SK-N-SH (cell line): ENCODE measurements at places on chromosomes 2 and 18.

DNA sequence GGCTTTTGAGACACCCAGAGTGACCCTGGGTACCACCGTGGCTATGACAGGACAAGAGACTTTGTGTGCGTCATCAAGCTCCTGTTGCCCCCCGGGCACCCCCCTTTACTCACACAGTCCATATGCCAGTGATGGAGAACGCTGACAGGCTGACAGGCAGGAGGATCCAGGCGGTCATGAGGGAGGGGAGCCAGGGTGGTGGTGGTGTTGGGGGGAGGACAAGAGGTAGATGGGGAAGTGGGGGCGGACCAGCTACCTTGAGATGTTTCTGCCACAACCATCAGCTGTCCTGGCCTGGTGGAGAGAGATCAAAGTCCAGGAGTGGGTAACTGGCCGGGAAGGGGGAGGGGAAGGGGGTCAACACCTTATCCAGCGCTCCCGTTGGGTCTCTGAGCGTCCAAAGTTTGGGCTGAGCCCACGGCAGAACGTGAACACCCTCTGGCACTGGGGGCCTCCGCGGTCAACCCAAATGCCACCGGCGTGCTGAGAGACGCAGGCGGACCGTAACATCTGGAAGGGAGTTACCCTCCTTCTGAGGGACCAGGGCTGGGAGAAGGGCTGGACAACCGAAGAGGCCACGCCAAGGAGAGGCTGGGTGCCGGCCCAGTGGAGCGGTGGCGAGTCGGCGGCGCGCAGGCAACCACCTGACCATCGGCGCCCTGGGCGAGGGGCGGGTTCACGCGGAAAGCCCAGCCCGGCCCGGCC lies 575 bp downstream of the TMEM150A start:
- peak; percentile 45 for DNase-seq

GRCh38 chr2:41031282-41031681 lies 579.4 kb upstream of the SLC8A1 start:
- DNase-seq: no peak

GRCh38 chr18:67217551-67218166 lies 298.9 kb downstream of the DSEL start:
- DNase-seq: peak; percentile 58

DNA sequence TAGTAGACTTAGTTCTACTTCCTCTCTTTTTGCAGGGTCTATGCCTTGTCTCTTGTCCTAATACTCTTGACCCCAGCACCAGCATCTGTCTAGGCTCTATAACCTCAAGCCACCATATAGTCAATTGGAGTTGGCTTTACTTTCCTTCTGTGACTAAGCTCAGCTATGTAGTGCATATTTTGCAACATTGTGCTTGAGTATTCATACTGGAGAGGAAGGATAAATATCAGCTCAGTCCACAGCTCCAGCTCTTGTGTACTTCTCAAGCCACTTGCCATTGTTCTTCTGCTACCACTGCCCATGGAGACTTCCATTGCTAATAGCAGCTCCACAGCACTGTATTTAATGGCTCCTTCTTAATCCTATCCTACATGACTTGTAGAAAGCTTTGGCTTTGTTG lies 35.5 kb upstream of the CD28 start:
- DNase-seq: no peak

GRCh38 chr2:42933824-42934254 lies 141.5 kb upstream of the HAAO start:
- DNase-seq: no peak

DNA sequence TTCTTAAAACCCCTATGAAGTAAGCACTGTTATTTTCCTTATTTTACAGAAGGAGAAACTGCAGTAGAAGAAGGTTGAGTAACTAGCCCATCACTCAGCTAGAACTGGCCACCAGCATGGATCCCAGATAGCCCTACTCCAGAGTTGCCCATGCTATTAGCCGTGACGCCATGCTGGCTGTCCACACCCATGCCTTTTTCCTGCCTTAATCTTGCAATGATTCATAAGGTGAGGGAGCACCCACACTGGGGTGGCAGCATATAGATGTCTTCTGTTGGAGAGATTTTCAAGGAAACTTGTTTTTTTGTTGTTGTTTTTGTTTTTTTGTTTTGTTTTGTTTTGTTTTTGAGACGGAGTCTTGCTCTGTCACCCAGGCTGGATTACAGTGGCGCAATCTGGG lies 204.1 kb upstream of the HAAO start:
- no peak for DNase-seq

GRCh38 chr2:42851186-42851585 lies 58.8 kb upstream of the HAAO start:
- DNase-seq: no peak

DNA sequence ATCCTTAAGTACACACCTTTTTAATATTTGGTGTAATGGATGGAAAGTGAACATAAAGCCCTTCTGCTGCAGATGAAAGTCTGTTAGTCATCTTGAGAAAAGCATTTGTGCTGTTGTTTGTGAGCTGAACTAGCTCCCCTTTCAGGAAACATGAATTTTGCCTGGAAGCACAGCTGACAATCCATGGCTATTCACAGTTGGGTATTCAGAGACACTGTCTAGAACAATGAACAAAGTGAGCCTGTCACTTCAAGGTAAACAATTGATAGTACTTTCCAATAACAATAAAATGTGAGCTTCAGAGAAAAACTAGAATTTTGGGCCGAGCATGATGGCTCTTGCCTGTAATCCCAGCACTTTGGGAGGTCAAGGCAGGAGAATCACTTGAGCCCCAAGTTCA lies 6.8 kb upstream of the EFHD1 start:
- no peak for DNase-seq

GRCh38 chr2:241036964-241037421 lies 38.6 kb downstream of the SNED1 start:
- DNase-seq: no peak

DNA sequence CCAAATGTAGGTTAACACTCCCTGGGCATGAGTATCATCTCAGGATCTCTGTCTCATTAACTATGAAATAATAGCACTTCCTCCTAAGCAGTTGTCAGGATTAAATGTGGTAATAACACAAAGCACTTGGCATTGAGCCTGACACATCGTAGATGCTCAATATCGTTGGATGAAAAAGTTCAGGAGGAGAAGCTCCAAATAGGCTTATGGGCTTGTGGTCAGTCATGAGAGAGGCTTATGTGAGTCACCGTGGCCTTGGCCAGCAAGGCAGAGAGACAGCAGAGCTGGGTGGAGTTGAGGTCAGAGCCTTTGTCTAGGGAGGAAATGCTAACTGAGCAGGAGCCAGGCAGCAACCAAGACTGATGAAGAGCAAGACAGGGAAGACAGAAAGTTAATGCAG lies 68.3 kb upstream of the PPM1B start:
- no peak for DNase-seq

GRCh38 chr2:7937082-7937481 lies 744.8 kb upstream of the ID2 start:
- no peak for DNase-seq

- no peak for DNase-seq
These were observed 178.8 kb downstream of the ICOS start for GRCh38 chr2:204115137-204116056.

DNA sequence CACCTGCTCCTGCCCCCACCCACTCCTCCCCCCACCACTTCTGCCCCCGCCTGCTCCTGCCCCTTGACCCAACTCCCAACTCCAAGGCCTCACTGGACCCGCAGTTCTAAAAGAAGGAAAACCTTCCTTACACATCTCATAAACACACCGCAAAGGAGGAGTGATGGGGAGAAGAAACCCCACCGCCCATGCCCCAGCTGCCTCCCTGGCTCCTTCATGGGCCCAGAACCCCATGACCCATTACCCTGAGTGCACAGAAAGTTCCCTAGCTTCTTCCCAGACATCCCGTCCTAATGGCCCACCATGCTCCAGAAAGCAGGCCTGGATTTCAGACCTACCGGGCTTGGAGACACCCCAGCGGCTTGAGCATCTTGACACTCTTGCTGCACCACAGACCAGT lies 17.8 kb upstream of the CNDP2 start:
- no peak for DNase-seq

DNA sequence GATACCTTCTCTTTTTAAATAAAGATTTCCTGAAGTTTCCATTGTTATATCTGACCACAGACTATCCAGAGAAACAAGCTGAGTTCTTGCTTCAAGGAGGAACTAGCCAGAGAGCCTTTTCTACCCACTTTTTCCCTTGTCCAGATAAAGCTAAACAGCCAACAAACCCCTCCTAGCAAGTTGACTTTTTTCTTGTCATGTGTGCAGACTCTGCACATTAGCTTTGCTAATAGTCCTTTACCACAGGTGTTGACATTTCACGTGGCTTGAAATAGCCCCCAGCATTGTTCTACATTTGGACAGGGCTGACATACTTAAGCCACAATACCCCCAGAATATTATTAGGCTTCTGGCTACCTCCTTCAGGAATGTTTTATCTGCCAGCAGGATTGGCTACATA lies 40.7 kb downstream of the PCBP1 start:
- no peak for DNase-seq

DNA sequence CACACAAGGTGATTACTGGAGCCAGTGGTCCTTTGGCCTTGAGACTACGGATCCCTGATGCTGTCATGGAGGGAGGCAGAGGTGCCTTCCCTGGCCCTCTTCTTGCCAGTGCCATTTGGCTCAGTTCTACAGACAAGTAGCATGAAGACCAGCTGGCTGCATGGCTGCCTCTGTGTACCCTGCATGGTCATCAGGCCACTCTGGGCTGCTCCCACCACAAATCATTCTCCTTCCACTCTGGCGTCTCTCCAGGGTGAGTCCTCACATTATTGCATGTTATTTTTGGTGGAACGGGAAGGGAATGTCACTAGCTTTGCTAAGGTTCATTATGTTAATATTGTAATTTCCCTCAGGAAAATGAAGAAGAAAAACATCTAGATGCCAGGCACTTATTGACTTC lies 229.8 kb downstream of the VAPA start:
- no peak for DNase-seq

- no peak for DNase-seq
These were observed 107.7 kb upstream of the ATP8B1 start for GRCh38 chr18:57910817-57911216.

DNA sequence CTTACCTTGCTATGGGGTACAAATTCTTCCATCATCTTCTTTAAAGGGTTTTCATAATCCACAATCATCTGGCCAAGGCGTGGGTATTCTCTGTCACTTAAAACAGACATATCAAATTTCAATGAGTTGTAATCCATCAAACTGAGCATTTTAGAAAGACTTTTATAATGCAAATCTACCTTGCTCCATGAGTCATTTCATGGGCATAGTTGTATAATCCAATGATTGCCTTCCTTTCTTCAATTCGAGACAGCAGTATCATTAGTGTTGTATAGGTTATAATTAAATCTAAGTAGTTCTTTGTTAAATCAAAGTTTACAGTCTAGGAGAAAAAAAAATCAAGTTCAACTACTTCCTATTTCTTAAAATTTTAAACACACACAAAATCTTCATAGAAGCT lies 36.3 kb downstream of the NCKAP1 start:
- no peak for DNase-seq
